ENCODE measurements at places on chromosomes 13 and 19.

GRCh38 chr13:44431150-44431549 is 57.5 kb downstream of the SERP2 start:
- no peak for DNase-seq

DNA sequence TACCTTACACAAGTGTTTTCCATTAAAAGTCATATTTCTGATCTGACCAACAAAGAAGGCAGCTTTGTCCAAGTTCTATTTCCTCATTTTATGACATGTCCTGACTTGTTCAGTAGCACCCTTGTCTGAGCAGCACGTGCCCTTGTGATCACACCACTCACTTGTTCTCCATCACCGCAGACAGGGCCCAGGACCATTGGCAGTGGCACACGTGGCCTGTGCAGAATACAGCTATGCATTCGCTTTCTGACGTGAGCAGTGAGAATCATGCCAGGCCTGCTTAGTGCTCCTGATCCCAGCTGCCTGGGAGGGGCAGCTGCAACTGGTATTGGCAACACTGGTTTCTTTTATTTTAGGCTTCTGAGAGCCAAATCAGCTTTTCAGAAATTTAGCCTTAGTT is 134.2 kb downstream of the FRY start:
- peak; percentile 24 for DNase-seq

DNA sequence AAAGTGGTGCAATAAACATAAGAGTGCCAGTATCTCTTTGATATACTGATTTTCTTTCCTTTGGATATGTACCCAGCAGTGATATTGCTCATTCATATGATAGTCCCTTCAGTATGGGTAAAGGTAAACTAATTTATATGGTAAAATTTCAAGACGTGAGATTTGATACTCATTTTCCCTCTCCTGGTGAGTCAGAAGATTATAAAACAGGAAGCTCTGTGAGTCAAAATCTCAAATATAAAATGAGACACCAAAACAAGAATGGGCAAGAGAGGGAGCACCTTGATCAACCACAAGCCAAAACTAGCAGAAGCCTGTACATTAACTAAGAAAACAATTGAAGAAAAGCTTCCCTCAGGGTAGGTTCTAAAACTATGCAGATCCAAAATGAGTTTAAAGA is 216.3 kb downstream of the SLITRK6 start:
- peak; percentile 1 for DNase-seq

DNA sequence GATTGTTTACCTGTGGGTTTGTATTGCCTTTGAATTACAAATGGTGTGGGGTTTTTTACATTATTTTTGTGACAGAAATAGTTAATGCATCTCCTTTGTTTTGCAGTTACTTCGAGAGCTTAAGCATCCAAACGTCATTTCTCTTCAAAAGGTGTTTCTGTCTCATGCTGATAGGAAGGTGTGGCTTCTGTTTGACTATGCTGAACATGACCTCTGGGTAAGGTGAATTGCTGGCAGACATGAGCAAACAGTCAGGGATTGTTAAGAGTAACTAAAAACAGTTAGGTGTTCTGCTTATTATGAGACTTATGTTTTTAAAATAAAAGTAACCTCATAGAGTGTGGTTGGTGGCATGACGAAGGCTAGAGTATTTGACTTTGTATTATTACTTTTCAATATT is 95.0 kb downstream of the CDK8 start:
- no peak for DNase-seq

- DNase-seq: no peak
These were observed 24.2 kb downstream of the C2CD4C start for GRCh38 chr19:384799-385169.

- no peak for DNase-seq
These were observed 1328.4 kb downstream of the PCDH9 start for GRCh38 chr13:65901723-65902122.
